ENCODE measurements at places on chromosomes 12 and 14.
A peak's percentile ranks its signal among the peaks of the same experiment; 100 is the strongest.

GRCh38 chr14:21846227-21846885, 172.7 kb upstream of the OR4E1 start:
- peak; percentile 55 for DNase-seq

- peak; percentile 17 for DNase-seq
Observed at GRCh38 chr14:105195522-105196264, 14.6 kb upstream of the NUDT14 start.

- DNase-seq, result no peak
Observed at GRCh38 chr12:89414322-89414721, 62.0 kb upstream of the DUSP6 start.

GRCh38 chr14:22926316-22926715, 2.9 kb downstream of the PRMT5 start:
- no peak for DNase-seq

- peak; percentile 60 for DNase-seq
Observed at GRCh38 chr14:74705613-74706500, 7.0 kb downstream of the AREL1 start.

GRCh38 chr12:61188801-61189595, 1071.2 kb upstream of the USP15 start:
- no peak for DNase-seq

GRCh38 chr12:95470300-95470699, 3.7 kb upstream of the METAP2 start:
- DNase-seq, result no peak

DNA sequence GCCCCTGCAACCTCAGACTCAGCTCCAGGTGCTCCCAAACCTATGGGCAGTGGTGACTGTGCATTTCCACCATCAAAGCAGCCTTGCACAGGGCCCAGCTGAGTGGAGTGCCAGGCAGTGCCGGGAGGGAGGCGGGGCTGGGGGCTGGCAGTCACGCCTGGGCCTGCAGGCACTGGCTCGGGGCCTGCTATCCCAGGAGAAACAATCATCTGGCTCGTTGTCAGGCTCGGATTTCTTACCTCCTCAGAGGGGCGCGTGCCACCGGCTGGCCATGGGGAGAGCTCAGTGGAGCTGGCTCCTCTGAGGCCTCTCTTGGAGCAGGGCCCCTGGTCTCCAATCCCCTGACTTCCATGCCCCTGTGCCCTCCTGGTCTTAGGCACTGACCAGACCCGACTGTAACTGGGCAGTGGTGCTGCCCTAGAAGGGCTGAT, 20.2 kb upstream of the PPP1R13B start:
- no peak for DNase-seq

- no peak for DNase-seq
Observed at GRCh38 chr12:51779876-51780275, 68.6 kb downstream of the FIGNL2 start.

GRCh38 chr14:93040443-93040842, 75.3 kb downstream of the ITPK1 start:
- DNase-seq, result no peak

DNA sequence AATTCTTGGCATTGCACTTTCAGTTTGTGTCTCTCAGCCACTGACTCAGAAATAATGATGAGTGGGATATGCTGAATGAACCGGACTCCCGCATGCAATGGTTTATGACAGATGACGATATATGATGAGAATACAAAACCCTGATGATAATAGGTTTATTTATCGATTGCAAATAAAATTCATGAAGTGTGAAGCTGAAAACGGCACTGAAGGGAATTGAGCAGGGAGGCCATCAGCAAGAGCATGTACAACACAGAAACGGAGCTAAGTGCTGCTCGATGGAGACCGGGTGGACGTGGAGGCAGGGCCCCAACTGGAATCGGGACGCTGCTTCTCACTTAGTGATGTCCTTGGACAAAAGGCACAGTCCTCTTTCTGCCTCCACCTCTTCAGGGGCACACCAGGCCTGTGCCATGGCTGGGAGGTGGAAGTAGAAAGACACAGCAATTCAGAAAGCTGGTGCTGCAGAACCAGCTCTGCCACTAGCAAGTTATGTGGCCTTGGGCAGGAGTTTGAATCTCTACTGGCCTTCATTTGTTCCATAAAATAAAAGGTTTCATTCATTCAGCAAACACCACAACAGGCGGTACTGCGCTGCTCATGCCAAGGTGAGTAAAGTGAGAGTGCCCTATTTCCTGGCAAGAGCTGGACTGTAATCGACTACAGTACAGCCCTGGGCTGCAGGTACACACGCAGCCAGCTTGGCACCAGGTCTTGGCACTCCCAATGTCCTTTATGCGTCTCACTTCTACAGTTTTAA, 117.0 kb downstream of the EGLN3 start:
- no peak for DNase-seq

DNA sequence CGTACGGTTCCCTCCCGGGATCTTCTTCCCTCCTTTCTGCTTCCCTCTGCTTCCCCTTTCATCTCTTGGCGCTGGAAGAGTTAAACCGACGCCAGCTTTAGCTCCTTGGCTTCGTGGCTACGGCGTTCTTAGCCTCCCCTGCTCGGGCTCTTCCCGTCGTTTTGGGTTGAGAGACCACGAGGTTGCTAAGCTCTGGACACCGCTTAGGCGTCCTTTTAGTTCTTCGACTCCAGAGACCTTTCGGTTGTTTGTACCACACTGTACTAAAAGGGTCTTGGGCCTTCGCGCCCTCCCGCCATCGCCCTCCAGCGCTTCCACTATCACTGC, 545 bp downstream of the CPSF2 start:
- no peak for DNase-seq
